ENCODE measurements at places on chromosomes 5 and 9. TPM values are rescaled to one million over a fixed set of nuclear protein-coding genes. Genes with fewer than 3 reads are reported as not detected.

TMEM171 gene
- not detected for total RNA-seq

MYMK gene
- not detected for total RNA-seq

OSMR gene
- 48.9 TPM for total RNA-seq

PCDHA8 gene
- 0.43 TPM for total RNA-seq

SPATA31D4 gene
- not detected for total RNA-seq

ADGRD2 gene
- not detected for total RNA-seq

TCOF1 gene
- total RNA-seq: 27.8 TPM

- DNase-seq: no peak
Observed at GRCh38 chr5:176532795-176533194, 4.4 kb downstream of the RNF44 start.

GRCh38 chr9:37652261-37652660 lies 1.5 kb downstream of the FRMPD1 start:
- DNase-seq: no peak

GRCh38 chr9:130443840-130444492 lies 795 bp upstream of the ASS1 start:
- DNase-seq: peak; percentile 53

DNA sequence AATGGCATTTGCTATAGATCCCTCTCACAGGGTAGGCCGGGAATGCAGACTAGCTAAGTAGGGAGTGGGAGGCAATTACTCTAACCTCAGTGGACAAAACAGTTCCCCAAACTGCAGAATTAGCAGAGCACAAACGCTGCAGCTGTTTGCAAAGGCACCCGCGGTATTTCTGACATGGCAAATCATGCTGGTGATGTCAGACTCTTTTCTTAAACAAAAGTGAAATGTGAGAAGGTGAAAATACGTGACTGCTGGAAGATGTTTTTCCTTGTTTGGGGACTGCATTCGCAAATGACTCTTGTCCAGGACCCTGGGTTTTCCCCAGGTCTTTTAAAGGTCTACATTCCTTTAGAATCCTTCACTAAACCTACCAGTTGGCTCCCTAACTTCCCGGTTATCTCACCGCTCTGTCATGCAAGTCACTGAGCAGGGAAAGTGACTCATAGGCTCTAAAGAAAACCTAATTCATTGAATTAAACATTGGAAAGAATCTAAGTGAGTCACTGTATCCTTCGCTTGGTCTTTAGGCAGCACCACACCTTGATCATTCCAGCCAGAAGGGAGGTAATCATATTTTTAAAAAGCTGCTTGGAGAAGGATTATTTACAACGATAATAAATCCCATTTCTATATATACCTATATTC lies 91.5 kb upstream of the DNAH5 start:
- no peak for DNase-seq

- DNase-seq: no peak
Observed at GRCh38 chr9:121107881-121108280, 33.1 kb downstream of the CNTRL start.

- DNase-seq: no peak
Observed at GRCh38 chr5:128263357-128263756, 179.8 kb downstream of the SLC12A2 start.
